Fibroblast of villous mesenchyme (primary cell): ENCODE measurements at places on chromosomes 7 and 10. TPM values are rescaled to one million over a fixed set of nuclear protein-coding genes. Genes with fewer than 3 reads are reported as not detected.

DNA sequence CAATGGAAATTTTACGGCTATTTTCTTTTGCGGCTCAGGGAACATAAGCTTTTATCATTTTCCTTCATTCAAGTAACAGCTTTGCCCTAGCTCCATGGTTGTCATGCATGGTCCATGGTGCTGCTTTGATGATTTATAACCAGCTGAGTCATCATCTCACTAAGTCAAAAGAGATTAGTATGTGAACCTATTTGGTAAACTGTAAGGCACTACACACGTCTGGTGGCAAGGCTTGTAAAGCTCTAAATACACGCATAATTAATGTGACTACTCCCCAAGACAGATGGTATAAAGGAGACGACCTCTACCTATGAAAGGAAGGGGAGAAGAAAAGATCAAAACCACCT, 340.2 kb downstream of the KCNMA1 start:
- peak; percentile 84 for DNase-seq

The CFAP70 gene
- 0.32 and 0.43 TPM in 2 replicates for total RNA-seq

GRCh38 chr10:88672041-88672440, 7.8 kb downstream of the LIPF start:
- peak; percentile 59 for DNase-seq

The TFR2 gene
- total RNA-seq = under 0.01 and 0.43 TPM in 2 replicates

- peak; percentile 45 for DNase-seq
Observed at GRCh38 chr10:86759073-86759672, 2.8 kb downstream of the BMPR1A start.

The TAS2R5 gene
- 0.32 and 0.86 TPM in 2 replicates for total RNA-seq
